ENCODE measurements at places on chromosomes 2 and 18. TPM values are rescaled to one million over a fixed set of nuclear protein-coding genes. Genes with fewer than 3 reads are reported as not detected.

Gene SERPINB13
- under 0.01 TPM for total RNA-seq

Gene HOXD3
- total RNA-seq = not detected

Gene PIEZO2
- 3.2 TPM for total RNA-seq

Gene ANO7
- 0.46 TPM for total RNA-seq

Gene SP5
- 2.3 TPM for total RNA-seq

Data from diencephalon (tissue), 1 donor.